ENCODE measurements at places on chromosomes 16 and 17. TPM values are rescaled to one million over a fixed set of nuclear protein-coding genes. Genes with fewer than 3 reads are reported as not detected.

Gene IGSF6
- polyA plus RNA-seq, result 3.3 TPM

DNA sequence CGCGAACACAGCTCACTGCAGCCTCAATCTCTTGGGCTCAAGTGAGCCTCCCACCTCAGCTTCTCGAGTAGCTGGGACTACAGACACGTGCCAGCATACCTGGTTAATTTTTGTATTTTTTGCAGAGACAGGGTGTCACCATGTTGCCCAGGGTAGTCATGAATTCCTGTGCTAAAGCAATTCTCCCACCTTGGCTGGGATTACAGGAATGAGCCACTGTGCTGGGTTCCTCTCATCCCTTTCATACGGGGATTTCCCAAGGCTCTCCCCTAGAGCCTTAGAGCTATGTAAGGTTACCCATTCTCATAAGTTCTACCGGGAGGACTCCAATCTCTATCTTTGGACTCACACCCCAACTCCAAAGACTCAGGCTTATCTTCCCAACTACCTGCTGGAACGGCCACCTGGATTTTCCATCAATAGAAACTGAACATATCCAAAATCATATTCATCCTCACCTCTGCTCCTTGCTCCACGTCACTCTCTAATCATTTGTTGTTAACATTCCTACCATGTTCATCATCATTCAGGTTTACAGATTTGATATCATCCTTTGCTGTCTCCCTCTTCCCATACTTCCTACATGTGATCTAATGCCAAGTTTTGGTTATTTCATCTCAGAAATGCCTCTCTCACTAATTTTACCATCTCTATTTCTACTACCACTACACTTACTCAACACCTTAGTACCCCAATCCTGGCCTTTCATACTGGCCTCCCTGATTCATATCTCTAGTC, 92.5 kb downstream of the NCOR1 start:
- no peak overlapping the region for H3K27ac ChIP-seq
- peaks cover 39% of the 10 kb centered on the region for H3K36me3 ChIP-seq
- no peaks in the 10 kb centered on the region for H3K27me3 ChIP-seq
- H3K4me1 ChIP-seq, result no peaks in the 10 kb centered on the region

DNA sequence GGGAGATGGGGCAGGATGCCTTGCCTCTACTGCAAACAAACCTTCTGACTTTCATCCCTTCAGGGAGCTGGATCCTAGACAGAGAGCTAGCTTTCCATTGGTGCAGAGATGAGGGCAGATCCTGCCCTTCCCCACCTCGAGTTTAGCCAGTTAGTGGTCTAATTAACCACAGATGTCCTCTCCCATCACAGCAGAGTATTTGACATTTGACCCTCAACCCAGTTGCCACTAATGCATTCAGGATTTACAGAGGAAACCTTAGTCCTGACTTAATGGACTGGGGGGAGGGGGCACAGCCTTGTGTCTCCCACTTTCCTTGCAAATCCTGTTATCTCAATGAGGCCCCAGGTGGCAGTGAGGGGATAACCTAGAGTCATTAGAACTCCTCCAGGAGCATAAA, 10.2 kb downstream of the PIP4K2B start:
- peaks cover 25% of the 10 kb centered on the region for H3K36me3 ChIP-seq
- H3K27ac ChIP-seq, result no peak overlapping the region
- peaks cover 32% of the 10 kb centered on the region for H3K4me1 ChIP-seq
- no peak for DNase-seq
- no peaks in the 10 kb centered on the region for H3K27me3 ChIP-seq

GRCh38 chr17:76996741-76997694, 128.8 kb downstream of the MGAT5B start:
- no peak overlapping the region for H3K27ac ChIP-seq
- H3K36me3 ChIP-seq, result no peaks in the 10 kb centered on the region

Gene EVI2A
- 8.7 TPM for polyA plus RNA-seq

- peak overlapping the region; percentile 47 for H3K27ac ChIP-seq
- no peaks in the 10 kb centered on the region for H3K27me3 ChIP-seq
- H3K4me3 ChIP-seq, result no peak overlapping the region
- H3K4me1 ChIP-seq, result peaks cover 30% of the 10 kb centered on the region
Measured at GRCh38 chr17:59840329-59841090, 52.2 kb downstream of the TUBD1 start.

DNA sequence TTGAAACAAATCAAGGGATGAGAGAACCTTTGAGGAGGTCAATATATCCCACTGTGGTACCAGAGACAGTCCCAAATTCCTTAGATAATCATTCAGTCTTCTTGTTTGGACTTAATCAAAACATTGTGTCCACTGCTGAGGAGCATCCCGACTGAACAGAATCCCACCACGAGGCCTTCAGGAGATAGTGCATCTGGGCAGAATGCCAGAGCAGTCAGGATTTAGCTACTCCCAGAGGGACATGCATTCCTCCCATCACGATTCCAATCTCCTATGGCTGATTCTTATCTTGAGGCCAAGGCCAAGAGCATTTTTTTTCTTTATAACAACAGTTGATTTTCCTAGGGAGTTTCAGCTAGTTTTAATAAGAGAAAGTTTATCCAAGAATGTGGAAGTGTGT, 87.4 kb upstream of the COX10 start:
- no peaks in the 10 kb centered on the region for H3K36me3 ChIP-seq
- H3K4me3 ChIP-seq, result no peak overlapping the region
- H3K27me3 ChIP-seq, result no peaks in the 10 kb centered on the region
- DNase-seq, result no peak
- H3K27ac ChIP-seq, result no peak overlapping the region

- no peak overlapping the region for H3K4me3 ChIP-seq
- no peaks in the 10 kb centered on the region for H3K27me3 ChIP-seq
- H3K36me3 ChIP-seq, result no peaks in the 10 kb centered on the region
- no peak overlapping the region for H3K27ac ChIP-seq
- DNase-seq, result no peak
Measured at GRCh38 chr16:59163371-59164055, 429.4 kb upstream of the GOT2 start.

GRCh38 chr16:89110641-89111040, 17.0 kb downstream of the ACSF3 start:
- H3K27ac ChIP-seq, result no peak overlapping the region
- H3K4me1 ChIP-seq, result no peaks in the 10 kb centered on the region
- H3K27me3 ChIP-seq, result no peaks in the 10 kb centered on the region
- no peak overlapping the region for H3K4me3 ChIP-seq

Gene TRPV3
- polyA plus RNA-seq, result 1.1 TPM

GRCh38 chr17:78974635-78975591, 4.8 kb downstream of the LGALS3BP start:
- peaks cover 62% of the 10 kb centered on the region for H3K4me1 ChIP-seq
- no peak overlapping the region for H3K4me3 ChIP-seq
- no peaks in the 10 kb centered on the region for H3K27me3 ChIP-seq
- no peaks in the 10 kb centered on the region for H3K36me3 ChIP-seq
- peak overlapping the region; percentile 51 for H3K27ac ChIP-seq

DNA sequence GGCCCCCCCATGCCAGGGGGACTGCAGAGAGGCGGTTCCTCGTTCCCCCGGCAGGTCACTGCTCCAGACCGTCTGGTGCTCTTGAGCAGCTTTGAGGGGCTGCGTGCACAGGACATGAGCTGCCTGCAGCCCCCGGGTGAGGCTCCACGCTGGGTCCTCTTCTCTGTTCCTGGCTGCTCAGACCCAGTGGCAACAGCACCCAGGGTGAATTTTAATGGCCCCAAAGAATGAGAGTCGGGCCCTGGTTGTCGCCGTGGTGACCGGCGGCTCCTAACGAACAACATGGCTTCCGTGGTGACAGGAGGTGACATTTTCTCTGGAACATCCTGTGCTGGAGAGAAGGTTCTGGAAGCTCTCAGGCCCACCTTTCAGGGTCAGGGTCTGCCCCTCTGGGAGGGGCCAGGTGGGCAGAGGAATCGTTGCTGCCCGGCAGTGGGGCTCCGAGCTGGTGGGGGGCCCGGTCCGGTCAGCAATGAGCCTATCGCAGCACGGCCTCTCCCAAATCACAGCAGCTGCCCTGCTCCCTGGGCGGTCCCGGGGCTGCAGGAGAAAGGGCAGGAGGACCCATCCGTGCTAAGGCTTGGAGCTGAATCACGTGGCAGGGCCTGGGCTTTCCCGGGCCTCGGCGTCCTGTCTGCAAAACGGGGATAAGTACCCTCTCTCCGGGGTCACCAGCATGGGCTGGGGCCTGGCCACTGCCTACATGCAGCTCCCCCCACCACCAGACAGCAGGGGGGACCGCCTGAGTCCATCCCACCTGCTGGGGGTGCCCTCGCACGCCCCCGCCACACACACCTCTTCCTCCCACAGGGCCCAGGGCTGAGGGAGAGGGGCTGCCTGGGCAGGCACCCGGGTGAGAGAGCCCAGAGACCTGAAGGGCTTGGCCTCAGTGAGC, 3.4 kb upstream of the C1QTNF8 start:
- DNase-seq, result no peak
- H3K36me3 ChIP-seq, result no peaks in the 10 kb centered on the region
- H3K27me3 ChIP-seq, result peaks cover 9% of the 10 kb centered on the region

DNA sequence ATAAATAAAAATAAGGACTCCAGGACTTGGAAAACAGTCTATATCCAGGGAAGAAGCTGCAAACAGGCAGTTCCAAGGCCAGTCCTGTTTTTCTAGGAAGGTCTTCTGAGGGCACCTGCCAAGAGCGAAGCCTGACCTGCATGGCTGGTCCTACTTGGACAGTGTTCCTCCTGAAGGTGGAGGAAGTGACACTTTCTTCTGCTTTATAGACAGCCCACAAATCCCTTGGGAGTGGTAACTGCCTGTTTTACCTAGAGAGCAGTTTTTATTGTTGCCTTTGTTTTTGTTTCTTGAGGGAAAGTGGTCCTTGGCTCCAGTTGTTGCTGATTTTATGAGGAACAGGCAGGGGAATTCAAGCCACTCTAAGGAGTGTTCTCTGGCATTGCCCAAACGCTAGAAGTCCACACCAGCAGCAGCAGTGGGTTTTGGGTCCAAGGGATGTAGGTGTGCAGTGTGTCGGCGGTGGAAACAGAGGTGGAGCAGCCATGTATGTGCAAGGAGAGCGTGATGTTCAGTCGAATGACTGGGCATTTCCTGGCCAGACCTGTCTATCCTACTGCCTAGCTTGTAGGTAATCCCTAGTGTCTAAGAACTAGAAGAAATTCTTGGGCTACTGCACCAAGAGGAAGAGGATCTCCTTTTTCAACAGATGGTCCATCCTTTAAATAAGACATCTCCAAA, 35.3 kb downstream of the LDHD start:
- DNase-seq, result no peak
- H3K36me3 ChIP-seq, result no peaks in the 10 kb centered on the region
- no peak overlapping the region for H3K4me3 ChIP-seq

DNA sequence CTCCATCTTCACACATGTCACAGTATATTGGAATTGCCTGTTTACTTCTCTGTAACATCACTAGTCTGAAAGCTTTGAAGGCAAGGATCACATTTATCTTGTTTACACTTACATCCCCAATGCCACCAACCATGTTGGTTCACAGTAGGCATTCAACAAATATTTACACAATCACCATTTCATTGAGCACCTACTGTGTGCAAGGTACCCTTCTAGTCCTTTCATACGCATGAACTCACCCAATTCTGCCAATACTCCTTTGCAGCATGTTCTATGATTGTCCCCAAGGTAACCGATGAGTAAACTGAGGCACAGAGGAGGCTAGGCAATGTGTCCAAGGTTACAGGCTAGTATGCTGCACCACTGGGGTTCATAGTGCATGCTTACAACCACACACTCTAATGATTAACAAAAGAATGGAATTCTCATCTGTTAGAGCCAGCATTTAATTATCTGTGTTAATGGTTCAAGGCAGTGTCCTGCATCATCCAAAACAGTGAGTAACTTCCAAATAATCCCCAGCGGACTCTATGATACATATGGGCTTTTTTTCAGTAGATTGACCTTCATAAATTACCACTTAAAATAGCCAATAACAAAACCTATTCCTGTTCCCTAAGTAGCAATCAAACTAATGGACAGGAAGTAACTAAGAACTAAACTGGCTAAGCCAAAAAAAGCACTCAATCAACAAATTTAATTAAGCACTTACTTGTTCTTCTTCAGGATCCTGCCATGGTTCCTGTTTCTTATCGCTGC, 364.5 kb upstream of the XYLT1 start:
- DNase-seq, result no peak
- no peak overlapping the region for H3K4me3 ChIP-seq
- no peaks in the 10 kb centered on the region for H3K4me1 ChIP-seq
- no peaks in the 10 kb centered on the region for H3K27me3 ChIP-seq
- H3K27ac ChIP-seq, result no peak overlapping the region

- no peak for DNase-seq
- no peaks in the 10 kb centered on the region for H3K36me3 ChIP-seq
- H3K27ac ChIP-seq, result no peak overlapping the region
- H3K4me1 ChIP-seq, result no peaks in the 10 kb centered on the region
Measured at GRCh38 chr17:77698903-77699623, 259.4 kb upstream of the TNRC6C start.

DNA sequence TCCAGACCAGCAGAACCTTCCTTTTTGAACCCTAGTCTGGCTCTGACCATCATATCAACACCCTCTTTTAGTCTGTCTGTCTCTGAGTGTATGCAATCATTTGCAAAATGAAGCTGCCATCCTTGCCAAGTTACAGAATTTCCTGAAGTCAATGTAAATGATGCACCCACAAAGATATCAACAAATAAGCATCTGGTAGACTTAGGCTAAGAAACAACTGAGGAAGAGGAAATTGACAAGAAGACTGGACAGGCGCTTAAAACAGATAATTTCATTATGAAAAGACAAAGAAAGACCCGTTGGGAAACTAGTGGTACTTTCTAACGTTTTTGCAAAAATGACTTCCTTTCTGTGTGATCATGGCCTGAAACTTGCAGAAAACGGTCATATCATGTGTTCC, 24.7 kb upstream of the CIITA start:
- H3K27ac ChIP-seq, result no peak overlapping the region
- no peaks in the 10 kb centered on the region for H3K36me3 ChIP-seq
- H3K4me1 ChIP-seq, result peaks cover 14% of the 10 kb centered on the region
- H3K27me3 ChIP-seq, result no peaks in the 10 kb centered on the region

- no peak overlapping the region for H3K4me3 ChIP-seq
- no peaks in the 10 kb centered on the region for H3K27me3 ChIP-seq
- DNase-seq, result no peak
- H3K36me3 ChIP-seq, result no peaks in the 10 kb centered on the region
- no peak overlapping the region for H3K27ac ChIP-seq
Measured at GRCh38 chr16:67104061-67104460, 5.7 kb upstream of the PHAF1 start.

DNA sequence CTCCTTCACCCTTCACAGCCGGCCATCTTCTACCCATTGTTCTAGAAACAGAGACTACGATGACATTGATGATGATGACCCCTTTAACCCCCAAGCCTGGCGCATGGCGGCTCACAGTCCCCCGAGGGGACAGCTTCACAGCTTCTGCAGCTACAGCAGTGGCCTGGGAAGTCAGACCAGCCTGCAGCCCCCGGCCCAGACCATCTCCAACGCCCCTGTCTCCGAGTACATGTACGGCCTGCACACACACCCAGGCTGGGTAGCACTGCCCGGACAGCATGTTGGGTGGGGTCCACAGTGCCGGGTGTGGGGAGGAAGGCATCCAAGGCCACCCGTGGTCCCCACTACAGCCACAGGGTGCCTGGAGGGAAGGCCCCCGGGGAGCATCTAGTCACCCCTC, 21.0 kb upstream of the DNAI2 start:
- H3K4me3 ChIP-seq, result no peak overlapping the region
- H3K36me3 ChIP-seq, result no peaks in the 10 kb centered on the region
- H3K27me3 ChIP-seq, result no peaks in the 10 kb centered on the region
- H3K27ac ChIP-seq, result no peak overlapping the region
- no peak for DNase-seq

Data from adrenal gland (tissue), 19 donors.